ENCODE measurements at places on chromosomes 2 and 18.

GRCh38 chr2:205984381-205984780 is 101.6 kb downstream of the INO80D start:
- DNase-seq: no peak

GRCh38 chr2:36993841-36994620 is 27.7 kb upstream of the STRN start:
- no peak for DNase-seq

DNA sequence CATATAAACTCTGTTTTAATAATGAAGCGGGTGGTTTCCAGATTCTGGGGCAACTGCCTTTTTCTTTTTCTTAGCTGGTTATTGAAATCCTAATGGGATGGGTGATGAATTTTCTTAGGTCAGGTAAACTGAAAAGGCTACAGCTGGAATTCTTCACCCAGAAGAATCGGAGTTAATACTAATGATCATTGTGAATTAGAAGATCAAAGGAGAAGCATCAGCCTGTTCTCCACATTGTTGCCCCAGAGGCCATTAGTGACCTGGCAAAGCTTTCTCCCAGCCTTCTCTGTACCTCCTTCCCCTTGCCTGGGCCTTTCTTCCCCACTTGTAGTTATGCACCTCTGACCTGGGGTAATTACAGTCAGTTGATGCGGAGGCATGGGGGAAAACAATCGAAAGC is 82.8 kb downstream of the MEIS1 start:
- DNase-seq: no peak

- no peak for DNase-seq
Measured at GRCh38 chr2:170965446-170966225, 36.6 kb downstream of the GORASP2 start.

DNA sequence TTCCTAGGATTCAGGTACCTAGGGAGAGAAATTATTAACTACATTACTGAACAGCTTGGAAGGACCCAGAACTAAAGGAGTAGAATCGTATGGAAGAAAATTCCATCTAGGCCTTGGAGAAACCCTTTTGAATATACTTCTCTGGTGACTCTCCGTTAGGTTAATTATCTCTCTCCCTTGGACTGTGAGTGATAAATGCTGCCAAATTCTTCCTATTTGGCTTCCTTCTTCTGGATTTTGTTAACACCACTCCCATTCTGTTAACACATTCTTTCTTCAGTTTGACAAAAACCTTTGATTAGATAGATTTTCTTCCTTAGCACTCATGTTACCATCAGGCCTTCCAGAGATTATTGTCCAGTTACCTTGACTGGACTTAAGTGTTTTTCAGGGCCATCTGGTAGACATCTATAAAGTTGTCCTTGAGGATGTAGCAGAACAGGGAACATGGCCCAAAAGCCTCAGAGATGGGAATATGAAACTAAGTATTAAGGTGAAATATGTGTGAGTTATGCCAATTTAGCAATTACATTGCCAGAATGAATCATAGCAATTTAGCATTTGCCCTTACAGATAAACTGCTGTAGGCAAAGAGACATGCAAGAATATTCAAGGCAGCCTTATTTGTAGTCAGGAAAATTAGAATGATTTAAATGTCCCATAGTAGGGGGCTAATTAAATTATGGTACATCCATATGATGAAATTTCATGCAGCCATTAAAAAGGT is 6.7 kb downstream of the CYP27A1 start:
- DNase-seq: no peak

- no peak for DNase-seq
Measured at GRCh38 chr2:240225131-240225530, 84.7 kb upstream of the OTOS start.

Measured in omental fat pad (tissue), 4 donors.